Tibial artery (tissue), 4 donors: ENCODE measurements at places on chromosomes 1 and 21.
A peak's percentile ranks its signal among the peaks of the same experiment; 100 is the strongest.

DNA sequence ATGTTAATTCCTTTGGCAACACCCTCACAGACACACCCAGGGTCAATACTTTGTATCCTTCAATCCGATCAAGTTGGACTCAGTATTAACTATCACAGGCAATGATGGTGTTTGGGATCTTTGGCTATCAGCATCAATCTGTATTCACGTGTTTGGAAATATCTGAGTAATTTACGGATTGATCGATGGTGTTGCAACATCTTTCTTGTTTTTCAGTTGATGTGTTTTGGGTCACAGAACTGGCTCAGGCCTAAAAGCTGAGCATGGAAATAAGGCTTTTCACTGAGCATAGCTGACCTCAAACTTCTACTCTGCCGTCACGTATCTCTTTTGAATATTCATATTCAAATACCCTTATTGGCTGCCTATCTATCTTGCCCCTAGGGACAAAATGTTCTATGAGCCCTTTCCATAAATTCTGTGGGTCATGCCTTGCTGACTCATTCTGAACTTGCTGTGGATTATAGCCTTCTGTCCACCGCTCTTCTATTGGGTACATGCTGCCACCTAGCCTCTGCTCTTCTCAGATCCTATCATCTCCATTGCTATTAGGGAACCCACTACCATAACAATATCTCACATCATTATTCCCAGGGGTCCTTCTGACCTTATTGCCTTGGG is 156.0 kb downstream of the PDE4B start:
- DNase-seq: no peak

DNA sequence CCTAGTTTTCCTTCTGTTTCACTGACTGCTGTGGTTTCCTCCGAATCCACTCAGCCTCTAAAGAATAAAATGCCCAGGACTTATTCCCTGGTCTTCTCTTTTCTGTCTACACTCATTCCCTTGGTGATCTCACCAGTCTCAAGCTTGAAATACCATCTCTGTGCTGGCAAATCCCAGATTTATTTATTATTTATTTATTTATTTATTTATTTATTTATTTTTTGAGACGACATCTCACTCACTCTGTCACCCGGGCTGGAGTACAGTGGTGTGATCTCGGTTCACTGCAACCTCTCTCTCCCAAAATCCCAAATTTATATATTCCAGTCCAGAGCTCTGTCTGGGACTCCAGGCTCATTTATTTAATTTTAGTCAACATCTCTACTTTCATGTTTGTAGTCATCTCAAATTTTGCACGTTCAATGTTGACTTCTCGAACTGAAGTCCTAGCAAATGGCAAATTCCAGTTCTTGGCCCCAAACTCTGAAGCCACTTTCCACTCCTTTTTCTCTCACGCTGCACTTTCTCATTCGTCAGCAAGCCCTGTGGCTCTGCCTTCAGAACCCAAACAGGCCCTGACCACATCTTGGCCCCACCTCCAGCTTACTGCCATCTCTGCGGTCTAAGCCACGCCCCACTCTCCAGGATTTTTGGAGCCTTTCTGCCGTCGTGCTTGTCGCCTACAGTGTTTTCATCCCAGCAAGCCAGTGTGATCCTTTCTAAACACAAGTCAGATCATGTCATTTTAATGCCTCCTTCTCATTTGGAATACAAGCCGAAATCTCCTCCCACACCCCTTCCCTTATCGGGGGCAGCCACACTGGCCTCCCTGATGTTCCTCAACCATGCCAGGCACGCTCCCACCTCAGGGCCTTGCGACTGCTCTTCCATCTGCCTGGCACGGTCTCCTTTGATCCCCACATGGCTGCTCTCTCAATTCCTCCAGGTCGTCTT is 14.2 kb upstream of the TENT5B start:
- DNase-seq: peak; percentile 92

DNA sequence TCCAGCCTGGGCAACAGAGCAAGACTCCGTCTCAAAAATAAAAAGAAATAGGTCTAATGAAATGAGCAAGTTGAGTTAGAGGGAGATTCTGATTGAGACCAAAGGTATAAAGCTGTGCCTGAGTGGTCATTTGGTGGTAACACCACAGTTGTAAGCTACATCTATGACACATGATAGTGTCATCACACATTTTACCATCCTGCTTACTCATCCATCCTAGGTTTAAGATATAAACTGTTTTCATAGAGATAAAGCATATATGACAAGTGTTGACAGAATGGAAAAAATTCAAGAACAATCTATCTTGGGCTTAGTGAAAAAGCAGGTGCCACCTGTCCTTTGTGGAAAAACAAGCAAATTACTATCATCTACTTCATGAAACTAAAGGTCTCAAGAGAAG is 7.1 kb upstream of the CFAP141 start:
- DNase-seq: no peak

DNA sequence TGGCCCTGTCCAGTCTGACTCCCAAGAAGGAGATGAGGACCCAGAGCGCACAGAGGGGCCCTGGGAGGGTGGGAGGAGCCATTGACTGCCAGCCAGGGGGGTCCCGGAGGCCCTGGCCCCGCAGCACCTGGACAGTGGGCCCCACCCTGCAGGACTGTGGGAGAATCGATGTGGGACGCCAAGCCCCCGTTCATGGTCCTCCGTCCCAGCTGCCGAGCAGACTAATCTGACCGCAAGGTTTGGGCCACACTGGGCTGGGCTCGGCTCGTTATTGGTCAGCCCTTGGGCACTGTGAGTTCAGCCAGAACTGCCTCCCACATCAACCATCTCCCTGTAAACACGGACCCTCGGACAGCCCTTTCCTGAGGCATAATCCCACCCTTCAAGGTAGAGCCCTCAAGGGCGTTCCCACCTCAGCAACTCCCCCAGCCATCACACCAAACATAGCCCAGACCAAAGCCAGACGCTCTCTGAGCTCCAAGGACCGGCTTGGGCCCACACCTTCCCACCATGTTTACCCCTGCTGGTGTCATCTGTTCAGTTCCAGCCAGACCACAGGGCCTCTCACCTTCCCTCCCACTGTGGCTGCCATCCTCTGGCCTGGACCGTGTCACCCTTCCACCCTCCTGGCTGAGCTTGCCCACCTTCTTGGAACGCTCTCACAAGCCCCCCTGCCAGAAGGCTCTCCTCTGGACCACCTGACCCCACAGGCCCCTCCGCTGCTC is 16.2 kb upstream of the POFUT2 start:
- peak; percentile 66 for DNase-seq

- DNase-seq: no peak
Observed at GRCh38 chr1:229203991-229204632, 66.8 kb upstream of the RAB4A start.

GRCh38 chr1:197799271-197799670 is 24.0 kb upstream of the DENND1B start:
- DNase-seq: no peak

GRCh38 chr21:45056917-45057560 is 17.3 kb upstream of the ADARB1 start:
- no peak for DNase-seq
